ENCODE measurements at places on chromosomes 16 and 17.
A peak's percentile ranks its signal among the peaks of the same experiment; 100 is the strongest.

- no peak for DNase-seq
These were observed 309.0 kb upstream of the MAF start for GRCh38 chr16:79909571-79909970.

GRCh38 chr16:30664616-30665109, 6.4 kb downstream of the FBRS start:
- no peak for DNase-seq

GRCh38 chr17:17077861-17078732, 35.8 kb downstream of the MPRIP start:
- no peak for DNase-seq

DNA sequence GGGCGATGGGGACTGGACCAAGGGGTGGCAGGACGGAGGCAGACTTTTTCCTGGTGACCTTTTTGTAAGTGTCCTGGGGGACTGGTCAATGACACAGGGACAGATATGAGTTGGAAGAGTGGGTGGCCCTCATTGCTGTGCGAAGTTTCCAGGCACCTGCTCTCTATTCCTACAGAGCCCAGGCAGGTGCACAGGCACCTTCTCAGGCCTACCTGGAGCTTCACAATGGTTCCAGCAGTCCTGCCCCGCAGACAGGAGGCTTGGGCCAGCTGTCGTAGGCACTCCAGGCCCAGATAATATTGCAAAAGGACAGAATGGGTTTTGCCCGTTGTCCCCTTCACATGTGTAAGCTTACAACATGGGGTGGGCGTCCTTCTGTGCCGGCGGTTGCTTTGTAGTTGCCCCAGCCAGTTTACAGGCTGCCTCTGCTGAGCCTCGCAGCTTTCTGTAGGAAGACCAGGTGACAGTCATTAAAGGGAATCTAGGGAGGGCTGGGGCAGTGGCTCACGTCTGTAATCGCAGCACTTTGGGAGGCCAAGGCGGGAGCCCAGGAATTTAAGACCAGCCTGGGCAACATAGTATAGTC, 84.3 kb downstream of the ARHGAP23 start:
- DNase-seq = no peak

GRCh38 chr17:65190467-65191097, 53.4 kb downstream of the RGS9 start:
- no peak for DNase-seq

DNA sequence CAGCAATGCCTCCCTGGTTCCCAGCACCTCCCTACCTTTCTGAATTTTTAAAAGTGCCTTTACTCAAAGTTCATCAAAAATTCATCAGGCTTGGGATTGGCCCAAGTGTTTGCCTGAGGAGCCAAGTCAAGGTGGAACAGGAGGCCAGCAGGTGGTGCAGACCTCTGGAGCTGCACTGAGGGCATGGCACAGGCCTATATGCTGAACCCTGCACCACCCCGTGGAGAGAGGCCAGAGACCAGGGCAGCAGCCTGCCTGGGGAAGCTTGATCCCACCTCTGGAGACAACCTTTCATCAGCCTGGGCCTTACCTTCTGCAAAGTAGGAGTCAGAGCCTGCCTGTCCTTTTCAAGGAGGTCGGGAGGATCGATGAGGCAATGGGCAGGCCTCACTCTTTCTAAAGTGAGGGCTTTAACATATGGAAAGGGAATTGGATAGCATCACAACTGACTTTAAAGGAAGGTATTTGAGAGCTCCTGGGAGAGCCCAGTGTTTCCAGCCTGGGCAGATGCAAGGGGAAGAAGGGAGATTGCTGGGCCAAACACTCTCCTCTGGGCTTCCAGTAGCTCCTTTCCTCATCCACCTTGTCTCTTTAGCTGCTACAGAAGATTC, 31.8 kb upstream of the TMEM132E start:
- DNase-seq = no peak

DNA sequence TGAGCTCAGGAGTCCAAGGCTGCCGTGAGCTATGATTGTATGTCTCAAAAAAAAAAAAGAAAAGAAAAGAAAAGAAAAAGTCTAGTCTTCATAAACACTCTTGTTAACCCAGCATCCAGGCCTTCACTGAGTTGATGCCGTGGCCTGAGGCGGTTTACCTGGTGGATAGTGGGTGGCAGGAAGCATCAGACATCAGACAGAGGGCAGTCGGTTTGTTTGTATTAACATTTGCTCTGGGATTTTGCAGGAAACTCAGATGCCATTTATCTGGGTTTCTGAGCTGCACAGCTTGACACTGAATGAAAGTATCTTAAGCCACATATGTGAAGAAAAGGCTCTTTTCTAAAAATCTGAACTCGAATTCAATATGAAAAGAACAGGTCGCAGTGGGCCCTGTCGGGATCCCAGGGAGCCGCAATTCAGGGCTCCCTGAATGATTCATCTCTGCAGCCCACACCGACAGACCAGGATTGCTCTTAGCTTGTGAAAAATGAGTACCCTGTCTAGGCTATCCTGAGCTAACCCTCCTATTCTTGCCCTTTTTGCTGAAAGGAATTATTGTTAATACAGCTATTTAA, 1.1 kb upstream of the DBNDD1 start:
- DNase-seq = no peak

- no peak for DNase-seq
These were observed 2.7 kb downstream of the TRPV2 start for GRCh38 chr17:16417896-16418684.

GRCh38 chr16:1607971-1608370, 3.9 kb downstream of the IFT140 start:
- no peak for DNase-seq

DNA sequence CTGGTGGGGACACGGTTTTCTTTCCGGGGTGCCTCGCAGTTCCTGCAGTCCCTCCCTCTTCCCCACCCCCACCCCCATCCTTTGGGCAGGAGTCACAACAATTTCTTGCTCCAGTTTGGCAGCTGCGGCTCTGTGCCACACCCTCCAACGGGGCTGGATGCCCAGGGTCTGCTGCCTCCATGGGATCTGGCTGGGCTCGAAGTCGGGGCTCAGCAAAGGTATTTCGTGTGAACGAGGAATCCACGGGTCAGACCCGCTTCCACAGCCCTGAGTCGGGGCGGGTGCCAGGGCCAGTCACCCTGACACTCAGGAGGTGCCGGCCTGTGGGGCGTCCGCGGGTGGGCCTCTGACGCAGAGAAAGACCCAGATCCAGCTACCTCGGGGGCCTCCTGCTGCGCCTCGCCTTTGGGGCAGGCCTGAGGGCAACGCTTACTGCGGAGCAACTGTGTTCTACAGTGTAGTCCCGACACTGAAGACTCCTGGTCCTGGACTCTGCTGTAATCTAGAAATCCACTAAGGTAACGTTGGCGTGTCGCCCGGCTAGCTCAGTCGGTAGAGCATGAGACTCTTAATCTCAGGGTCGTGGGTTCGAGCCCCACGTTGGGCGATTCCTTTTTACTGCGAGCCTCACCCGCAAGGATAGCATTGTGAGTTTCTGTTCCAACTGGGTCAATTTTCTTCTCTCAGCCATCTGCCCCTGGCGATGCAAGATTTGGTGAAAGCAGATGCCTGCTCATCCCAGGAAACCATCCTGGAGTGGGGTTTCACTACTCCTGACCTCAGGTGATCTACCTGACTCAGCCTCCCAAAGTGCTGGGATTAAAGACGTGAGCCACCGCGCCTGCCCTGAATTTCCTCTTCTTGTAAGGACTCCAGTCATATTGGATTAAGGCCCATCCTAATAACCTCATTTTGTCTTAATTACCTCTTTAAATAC, 12.6 kb upstream of the OR1F1 start:
- DNase-seq = no peak

DNA sequence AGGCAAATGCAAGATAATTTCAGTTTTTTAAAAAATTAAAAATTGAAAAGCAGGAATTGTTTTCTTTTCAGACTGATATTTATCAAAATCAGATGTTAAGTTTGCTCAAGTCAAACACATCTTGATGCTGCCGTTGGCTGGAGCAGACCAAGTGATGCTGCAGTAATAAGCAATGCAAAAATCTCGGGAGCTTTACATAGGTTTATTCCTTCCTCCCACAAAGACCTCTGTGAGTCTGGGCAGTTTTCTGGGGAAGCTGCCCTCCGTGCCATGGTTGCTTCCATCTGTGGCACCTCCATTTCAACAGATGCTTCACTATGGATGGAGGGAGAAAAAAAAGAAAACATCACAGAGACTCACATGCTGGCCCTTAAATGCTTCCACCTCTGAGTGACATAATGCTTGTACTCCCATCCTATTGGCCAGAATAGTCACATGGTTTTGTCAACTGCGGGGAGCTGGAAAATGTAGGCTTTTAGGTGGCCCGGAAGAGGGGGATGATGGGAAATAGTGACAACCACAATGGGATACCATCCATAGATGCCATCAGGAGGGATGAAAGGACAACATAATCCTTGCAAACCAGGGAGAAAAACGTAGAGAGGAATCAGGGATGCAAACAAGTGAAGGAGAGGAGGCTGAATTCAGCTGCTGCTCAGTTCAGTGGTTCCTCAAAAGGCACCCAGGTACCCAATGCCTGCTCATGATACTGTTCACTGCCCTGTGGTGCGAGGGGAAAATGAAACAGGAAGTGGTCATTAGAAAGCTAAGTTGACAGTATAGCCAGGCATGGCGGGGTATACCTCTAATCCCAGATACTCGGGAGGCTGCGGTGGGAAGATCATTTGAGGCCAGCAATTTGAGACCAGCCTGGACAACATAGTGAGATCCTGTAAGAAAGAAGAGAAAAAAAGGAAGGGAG, 13.5 kb upstream of the ERCC4 start:
- DNase-seq = no peak

GRCh38 chr17:44385287-44386181, 3.9 kb downstream of the ITGA2B start:
- DNase-seq = peak; percentile 83

GRCh38 chr17:4921320-4921719, 10.8 kb upstream of the GP1BA start:
- DNase-seq = no peak

GRCh38 chr16:57648125-57648524, 19.7 kb downstream of the ADGRG1 start:
- DNase-seq = peak; percentile 25

DNA sequence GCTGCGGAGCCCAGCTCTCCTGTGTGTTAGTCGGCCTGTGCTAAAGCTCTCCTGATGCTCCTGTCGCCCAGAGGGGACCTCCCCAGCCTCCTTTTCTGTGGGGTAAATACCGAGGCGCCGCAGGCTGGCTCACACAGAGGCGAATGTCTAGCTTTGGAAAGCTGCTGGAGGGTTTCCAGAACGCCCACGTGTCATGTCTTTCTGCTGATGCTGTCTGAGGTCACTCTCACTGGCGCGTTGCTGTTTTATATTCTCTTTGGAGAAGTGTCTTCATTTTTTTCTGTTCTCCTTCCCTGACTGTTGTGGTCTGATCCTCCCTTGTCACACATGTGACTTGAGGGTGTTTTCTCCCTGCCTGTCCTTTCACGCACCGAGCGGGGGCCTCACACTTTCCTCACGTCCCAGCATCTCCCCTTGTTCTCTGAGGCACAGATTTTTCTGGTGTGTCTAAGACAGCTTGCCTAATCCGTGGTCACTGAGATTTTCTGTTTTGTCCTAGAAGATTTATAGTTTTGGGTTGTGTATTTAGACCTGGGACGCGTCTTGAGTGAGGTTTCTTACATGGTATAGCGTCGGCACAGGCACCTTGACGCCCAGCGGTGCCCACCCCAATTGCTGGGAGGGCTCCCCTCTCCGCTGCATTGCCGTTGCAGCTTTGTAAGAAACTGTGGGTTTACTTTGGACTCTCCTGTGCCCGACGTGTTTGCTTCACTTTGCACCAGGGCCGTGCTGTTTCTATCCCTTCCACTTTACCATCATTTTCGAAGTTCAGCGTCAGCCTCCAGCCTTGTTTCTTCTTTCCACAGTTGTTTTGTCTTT, 92.1 kb upstream of the ZNF750 start:
- no peak for DNase-seq

- DNase-seq = no peak
These were observed 92.2 kb downstream of the SOCS1 start for GRCh38 chr16:11163761-11164261.

- DNase-seq = peak; percentile 51
These were observed 233.5 kb upstream of the RPL38 start for GRCh38 chr17:73969956-73970355.

- no peak for DNase-seq
These were observed 12.6 kb upstream of the ASGR1 start for GRCh38 chr17:7191571-7192270.

DNA sequence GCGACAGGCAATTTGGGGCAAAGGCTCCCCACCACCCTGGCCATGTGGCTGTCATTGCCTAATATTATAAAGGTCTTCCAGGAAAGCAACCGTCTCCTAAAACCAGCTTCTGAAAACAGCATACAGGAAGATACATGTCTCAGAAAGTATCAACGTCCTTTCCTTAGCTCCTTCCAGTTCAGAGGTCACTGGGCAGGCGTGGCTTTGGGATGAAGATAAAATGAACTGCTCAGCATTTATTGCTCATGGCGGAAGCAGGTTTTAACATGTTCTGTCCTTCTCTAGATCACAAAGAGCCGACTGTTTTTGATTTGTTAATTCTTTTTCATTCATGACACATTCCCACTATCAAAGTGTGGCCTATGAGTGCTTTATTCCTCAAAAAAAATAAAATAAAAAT, 8.0 kb downstream of the CFAP20 start:
- no peak for DNase-seq

Data from CD4-positive, alpha-beta T cell treated with Interferon gamma for 1 hour (primary cell).